ENCODE measurements at places on chromosomes 4 and X.
A peak's percentile ranks its signal among the peaks of the same experiment; 100 is the strongest.

- DNase-seq, result no peak
These were observed 2.7 kb downstream of the AFAP1 start for GRCh38 chr4:7937006-7937405.

DNA sequence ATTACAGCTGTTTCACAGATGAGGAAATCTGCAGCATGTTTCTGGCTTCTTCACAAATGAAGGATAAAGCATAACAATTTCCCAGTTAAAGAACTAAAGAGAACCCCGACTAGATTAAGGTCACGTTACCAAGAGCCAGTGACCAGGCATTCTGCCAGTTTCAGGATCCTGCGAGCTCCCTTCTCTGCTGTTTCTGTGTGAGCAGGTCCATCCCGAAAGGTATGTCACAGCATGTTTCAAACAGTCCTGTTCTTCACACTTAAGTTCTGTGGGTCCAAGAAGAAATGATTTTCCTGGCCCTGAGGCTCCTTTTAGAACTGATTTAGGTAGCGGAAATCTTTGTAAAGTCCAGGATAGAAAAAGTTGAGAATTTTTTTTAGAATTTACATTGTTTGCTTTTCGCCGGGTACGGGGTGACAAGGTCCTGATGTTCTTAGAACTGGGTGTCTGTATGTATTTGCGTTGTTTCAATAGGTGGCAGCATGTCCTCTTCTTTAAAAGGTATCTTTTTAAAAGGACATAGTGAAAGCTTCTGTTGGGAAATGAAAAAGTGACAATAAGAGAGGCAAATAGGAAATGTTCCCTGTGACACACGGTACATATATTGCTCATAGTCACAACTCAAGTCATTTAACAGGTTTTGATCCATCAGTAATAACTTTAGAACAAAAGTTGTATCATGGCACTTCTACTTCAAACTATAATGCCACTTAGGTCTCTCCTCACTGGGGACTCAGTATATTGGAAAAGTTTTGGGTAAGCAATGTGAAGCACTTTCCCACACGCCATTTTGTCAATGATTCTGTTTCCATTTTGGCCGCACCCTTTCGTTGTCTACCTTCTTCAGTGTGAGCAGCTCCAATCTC is 18.4 kb downstream of the IL21 start:
- no peak for DNase-seq

- DNase-seq, result no peak
These were observed 35.3 kb upstream of the SPRY1 start for GRCh38 chr4:123361195-123361861.

DNA sequence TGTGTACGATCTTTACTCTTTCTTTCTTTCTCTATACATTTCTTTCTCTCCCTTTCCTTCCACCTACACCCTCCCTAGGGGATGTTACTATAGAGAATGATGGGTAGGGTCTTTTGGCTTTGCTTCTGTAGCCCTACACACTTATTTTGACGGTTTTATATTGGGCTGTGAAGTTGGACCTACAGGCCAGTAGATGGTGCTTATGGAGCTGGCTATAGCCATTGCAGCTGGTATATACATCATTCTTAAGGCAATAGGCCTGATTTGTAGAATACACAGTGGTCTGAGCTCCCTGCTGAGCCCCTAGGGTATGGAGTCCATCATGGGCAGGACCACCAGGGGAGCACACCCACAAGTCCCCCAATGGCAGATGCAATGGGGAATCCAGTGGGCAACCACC is 1869.7 kb downstream of the STIM2 start:
- DNase-seq, result no peak

DNA sequence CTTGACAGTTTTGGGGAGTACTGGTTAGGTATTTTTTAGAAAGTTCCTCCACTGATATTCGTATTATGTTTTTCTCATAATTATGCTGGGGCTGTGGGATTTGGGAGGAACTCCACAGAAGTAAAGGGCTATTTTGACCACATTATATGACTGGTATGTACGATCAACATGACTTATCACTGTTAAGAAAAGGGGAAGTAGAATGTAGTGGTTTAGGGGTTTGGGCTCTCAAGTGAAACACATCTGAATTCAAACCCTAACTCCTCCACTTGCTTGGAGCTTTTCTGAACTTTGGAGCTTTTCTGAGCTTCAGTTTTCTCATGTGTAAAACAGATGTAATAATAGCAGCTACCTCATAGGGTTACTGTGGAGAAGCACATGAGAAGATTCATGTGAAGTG is 96.4 kb upstream of the C1GALT1C1 start:
- DNase-seq, result peak; percentile 25

GRCh38 chrX:34130501-34130900 is 1.6 kb downstream of the FAM47A start:
- DNase-seq, result no peak

- DNase-seq, result no peak
These were observed 552 bp downstream of the NKRF start for GRCh38 chrX:119605464-119606279.
